Fibroblast of skin of right biceps (primary cell): ENCODE measurements at places on chromosomes 3 and 15.

DNA sequence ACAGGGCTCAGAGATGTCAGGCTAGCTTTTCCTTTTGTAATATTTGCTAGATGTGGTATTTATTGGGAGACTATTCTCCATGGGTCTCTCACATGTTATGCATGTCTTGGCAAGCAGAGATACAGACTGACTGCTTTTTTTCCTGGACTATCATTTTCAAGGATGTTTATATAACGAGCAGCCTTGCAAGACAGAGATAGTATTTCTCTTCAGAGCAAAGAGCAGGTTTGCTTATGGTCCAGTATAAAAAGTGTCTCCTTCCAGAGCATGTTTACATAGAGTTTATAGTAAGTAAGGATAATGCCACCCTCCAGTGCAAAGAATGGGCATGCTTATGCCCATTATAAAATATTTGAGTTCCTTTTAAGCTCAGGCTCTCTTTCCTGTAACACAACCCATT is 24.6 kb downstream of the GTF2E1 start:
- DNase-seq = no peak

DNA sequence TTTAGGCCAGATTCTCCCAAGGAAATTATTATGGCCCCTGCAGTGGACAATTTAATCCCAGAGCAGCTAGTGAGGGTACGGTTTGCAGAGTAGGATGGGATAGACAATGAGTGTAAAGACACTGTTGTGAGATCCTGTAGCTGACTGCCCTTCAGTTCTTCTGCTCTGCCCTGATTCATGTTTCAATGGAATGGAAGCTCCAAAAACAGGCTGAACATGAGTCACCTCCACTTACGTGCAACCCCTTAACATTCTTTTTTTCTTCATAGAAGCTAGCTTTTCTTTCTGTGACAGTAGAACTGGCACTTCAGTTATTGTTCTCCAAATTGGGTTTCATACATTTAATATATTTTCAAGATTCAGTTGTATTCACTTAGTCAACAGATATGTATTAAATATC is 32.1 kb downstream of the CLDN18 start:
- peak; percentile 83 for DNase-seq

DNA sequence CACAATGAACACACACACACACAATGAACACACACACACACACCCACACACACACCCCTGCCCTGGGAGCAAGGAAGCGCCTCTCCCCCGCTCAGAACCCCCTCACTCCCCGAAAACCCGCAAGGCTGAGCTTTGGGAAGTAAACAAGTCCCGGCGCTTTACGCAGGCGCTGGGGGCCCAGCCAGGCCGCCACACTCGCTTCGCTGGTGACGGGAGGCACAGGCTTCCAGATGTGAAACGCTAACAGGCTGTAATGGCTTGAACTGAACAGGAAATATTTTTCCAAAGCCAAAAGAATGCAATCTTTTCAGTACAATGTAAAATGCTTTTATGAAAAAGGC is 122.7 kb upstream of the IGF1R start:
- peak; percentile 53 for DNase-seq

- DNase-seq = no peak
Observed at GRCh38 chr3:4820296-4821121, 158.7 kb upstream of the BHLHE40 start.

- no peak for DNase-seq
Observed at GRCh38 chr3:146177519-146177918, 16.5 kb upstream of the PLOD2 start.

GRCh38 chr3:17783426-17783825 is 41.0 kb upstream of the TBC1D5 start:
- DNase-seq = no peak

DNA sequence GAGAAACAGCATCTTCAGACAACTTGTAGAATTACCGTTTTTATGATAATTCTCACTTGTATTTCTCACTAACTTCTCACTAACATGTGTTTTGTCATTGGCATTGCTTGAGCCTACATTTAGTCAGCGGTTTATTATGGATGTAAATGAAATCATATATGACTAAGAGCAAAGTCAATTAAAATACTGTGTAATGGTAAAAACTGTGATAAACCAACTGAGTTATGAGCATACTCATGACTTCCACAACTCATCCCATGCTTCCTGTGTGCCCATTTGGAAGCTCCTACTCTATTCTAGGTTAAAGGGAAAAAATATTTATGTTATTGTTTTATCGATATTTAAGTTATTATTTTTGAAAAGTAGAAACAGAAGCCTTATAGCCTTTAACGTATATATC is 12.8 kb downstream of the PXK start:
- no peak for DNase-seq

GRCh38 chr15:92243227-92243626 is 150.5 kb upstream of the ST8SIA2 start:
- DNase-seq = no peak

- DNase-seq = peak; percentile 55
Observed at GRCh38 chr3:34683851-34684250, 885.4 kb downstream of the PDCD6IP start.

- no peak for DNase-seq
Observed at GRCh38 chr15:64837502-64837901, 4.2 kb upstream of the PLEKHO2 start.
